Natural killer cell treated with Interleukin-12 subunit alpha and Interleukin-12 subunit beta and Interleukin-15 and Interleukin-18, amount 100 ng/mL, for 72 hours (primary cell): ENCODE measurements at places on chromosomes 13 and 19. TPM values are rescaled to one million over a fixed set of nuclear protein-coding genes. Genes with fewer than 3 reads are reported as not detected.
A peak's percentile ranks its signal among the peaks of the same experiment; 100 is the strongest.

- no peak overlapping the region for H3K27ac ChIP-seq
- no peak for DNase-seq
- no peaks in the 10 kb centered on the region for H3K4me1 ChIP-seq
- no peaks in the 10 kb centered on the region for H3K36me3 ChIP-seq
- H3K27me3 ChIP-seq: no peaks in the 10 kb centered on the region
These were observed 98.0 kb upstream of the SLC10A2 start for GRCh38 chr13:103164251-103164650.

The TTC9B gene
- not detected for total RNA-seq

- H3K4me3 ChIP-seq: peak overlapping the region; percentile 93
- DNase-seq: no peak
- H3K27me3 ChIP-seq: peaks cover 9% of the 10 kb centered on the region
- H3K36me3 ChIP-seq: peaks cover 9% of the 10 kb centered on the region
- peak overlapping the region; percentile 54 for H3K27ac ChIP-seq
These were observed 1.7 kb downstream of the DMWD start for GRCh38 chr19:45790942-45791341.

The MTUS2 gene
- not detected for total RNA-seq

- no peaks in the 10 kb centered on the region for H3K36me3 ChIP-seq
- no peak overlapping the region for H3K4me3 ChIP-seq
- H3K27me3 ChIP-seq: no peaks in the 10 kb centered on the region
- no peak overlapping the region for H3K27ac ChIP-seq
These were observed 7.5 kb downstream of the ELAVL1 start for GRCh38 chr19:7997809-7998480.

- DNase-seq: no peak
- H3K27me3 ChIP-seq: no peaks in the 10 kb centered on the region
- H3K4me1 ChIP-seq: peaks cover 30% of the 10 kb centered on the region
These were observed 59.1 kb upstream of the TEX29 start for GRCh38 chr13:111261326-111261725.

The KCNJ14 gene
- 2.1 TPM for total RNA-seq

- H3K36me3 ChIP-seq: peaks cover 16% of the 10 kb centered on the region
- no peaks in the 10 kb centered on the region for H3K27me3 ChIP-seq
- H3K27ac ChIP-seq: no peak overlapping the region
- H3K4me3 ChIP-seq: no peak overlapping the region
- no peak for DNase-seq
- H3K4me1 ChIP-seq: peaks cover 5% of the 10 kb centered on the region
These were observed 87.4 kb downstream of the ELF1 start for GRCh38 chr13:40931719-40932118.

DNA sequence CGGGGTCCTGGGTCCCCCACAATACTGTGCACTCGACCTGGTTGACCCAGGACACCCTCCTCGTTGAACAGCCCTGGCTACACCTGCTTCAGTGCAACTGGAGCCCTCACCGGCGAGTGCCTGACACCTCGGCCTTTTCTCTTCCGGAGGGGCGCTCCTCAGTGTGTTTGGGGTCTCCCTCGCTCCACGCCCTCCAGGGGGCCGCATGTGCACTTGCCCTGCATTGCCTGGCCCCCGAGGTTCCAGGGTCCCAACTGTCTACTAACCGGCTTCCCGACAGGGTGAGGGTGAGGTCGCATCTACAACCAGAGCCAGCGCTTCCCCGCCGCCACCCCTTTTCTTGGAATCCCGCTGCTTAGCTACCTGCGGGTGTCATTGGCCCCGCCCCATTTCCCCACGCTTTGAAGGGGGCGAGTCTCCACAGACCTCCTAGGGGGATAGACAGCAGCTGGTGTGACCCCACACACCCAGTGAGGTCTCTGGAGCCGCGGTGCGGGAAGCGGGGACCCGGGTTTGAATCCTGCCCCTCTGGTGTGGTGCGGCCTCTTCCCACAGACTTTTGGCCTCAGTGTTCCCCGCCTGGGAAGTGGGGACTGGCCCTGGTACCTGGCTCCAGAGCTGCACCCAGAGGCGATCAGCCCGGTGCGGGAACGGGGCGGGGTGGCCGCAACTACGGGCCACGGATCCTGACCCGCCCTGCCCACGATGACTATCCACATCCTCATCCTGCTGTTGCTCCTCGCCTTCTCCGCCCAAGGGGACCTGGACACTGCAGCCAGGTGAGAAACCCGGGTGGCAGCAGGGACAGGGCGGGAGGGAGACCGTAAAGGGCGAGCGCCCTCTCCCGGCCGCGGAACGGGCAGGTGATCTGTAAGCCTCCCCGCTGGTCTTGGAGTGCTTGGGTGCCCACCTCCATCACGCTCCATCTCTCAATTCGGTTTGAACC is at the start of gene ADM5:
Gene ADM5 (plus strand): TSS at position 462 of the 946 bp plus-strand sequence. CDS start 244 bp downstream, at position 706.
- no peak for DNase-seq
- H3K27me3 ChIP-seq: peaks cover 11% of the 10 kb centered on the region
- H3K36me3 ChIP-seq: peaks cover 8% of the 10 kb centered on the region
- peaks cover 20% of the 10 kb centered on the region for H3K4me1 ChIP-seq

DNA sequence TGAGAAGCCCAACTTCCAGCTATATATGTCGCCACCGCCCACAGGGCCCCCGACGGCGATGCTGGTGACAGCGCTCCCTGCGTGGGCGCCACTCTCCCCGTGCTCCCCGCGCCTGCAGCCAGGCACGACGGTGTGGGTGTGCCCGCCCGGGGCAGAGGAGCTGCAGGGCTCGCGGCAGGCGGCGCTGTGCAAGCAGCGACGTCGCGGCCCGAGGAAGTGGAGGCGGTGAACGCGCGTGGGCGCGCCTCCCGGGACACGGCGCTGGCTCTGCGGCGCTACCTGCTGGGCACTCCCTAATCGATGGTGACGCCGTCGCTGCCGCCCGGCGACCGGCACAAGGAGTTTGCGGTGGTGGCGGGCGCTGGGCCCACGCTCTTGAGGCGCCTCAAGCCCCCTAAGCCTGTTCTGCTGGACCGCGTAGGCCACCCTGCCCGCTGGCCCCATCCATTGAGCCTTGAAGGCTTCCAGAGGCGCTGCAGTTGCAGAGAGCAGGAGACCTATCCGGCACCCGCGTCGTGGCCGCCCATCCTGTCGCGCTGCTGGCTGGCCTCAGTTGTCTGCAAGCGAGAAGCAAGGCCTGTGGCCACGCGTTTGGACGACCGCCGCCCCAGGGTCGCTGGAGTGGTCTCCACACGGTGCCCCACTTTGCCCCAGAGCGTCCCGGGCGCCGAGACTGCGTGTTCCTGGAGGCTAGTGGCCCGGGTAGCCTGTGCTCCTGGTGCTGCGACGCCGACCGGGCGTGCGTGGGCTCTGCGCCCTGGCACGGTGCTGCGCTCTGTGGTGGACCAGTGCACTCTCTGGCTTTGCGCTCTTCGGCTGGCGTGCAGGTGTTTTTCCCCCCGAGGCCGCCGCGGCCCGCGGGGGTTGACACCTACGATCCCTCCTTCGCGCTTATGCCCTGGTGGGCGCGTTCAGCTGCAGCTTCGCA is 23.1 kb downstream of the LRFN3 start:
- H3K27ac ChIP-seq: no peak overlapping the region
- no peaks in the 10 kb centered on the region for H3K36me3 ChIP-seq
- DNase-seq: peak; percentile 83

DNA sequence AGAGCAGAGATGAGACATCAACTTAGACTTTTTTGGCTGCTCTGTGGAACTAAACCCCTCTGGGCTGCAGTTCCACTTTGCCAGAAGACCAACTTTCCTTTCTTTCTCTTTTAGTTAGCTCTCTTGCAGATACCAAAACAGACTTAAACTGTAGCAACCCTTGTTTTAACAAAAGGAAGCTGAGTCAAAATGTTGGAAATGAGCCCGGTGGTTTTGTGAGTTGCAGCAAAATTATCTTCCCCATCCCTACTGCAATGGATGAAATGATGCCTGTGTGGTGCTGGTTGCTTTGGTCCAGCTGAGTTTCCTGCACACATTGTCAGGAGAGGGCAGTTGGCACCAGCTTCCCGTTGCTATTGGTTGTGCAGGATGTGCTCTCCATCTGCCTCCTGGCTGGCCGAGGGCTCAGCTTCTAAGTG is 115.3 kb downstream of the LRCH1 start:
- H3K4me3 ChIP-seq: peak overlapping the region; percentile 85
- peak overlapping the region; percentile 97 for H3K27ac ChIP-seq
- no peak for DNase-seq
- H3K27me3 ChIP-seq: no peaks in the 10 kb centered on the region
- peaks cover 57% of the 10 kb centered on the region for H3K4me1 ChIP-seq

DNA sequence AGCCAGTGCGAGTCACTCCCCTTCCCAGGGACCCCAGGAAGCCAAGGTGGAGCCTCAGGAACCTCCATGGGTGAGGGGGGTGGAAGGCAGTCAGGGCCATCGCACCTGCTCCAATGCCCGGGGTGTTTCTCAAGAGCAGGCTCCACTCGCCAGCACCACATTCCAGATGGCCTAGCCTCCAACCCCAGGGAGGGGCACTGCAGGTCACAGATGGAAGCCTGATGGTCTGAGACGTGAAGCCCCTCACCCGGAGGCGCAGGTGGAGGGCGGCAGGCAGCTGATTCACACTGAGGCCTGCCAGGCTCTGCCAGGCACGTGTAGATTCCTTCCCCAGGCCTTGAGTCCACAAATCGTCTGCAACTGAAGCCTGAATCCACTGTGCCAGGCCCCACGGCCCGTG is 23.0 kb upstream of the ISYNA1 start:
- no peak overlapping the region for H3K4me3 ChIP-seq
- H3K36me3 ChIP-seq: no peaks in the 10 kb centered on the region
- no peaks in the 10 kb centered on the region for H3K27me3 ChIP-seq
- peaks cover 6% of the 10 kb centered on the region for H3K4me1 ChIP-seq
- DNase-seq: no peak

DNA sequence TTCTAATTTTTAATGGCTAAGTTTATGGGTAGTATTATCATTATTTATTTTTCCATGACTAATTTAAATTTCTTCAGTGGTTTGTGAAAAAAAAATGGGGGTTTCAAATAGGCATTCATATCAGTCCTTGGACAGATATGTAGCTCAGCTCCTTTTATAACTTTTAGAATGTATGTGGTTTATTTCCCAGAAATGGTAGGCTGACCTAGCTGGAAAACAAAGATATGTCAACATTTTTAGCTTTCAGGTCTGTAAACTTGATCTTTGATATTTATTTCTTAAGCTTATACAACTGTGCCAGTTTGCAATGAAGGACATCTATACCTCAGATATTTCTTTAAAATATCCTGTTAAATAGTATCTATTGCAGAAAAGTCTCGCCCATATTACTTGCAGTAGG is 1815.5 kb downstream of the SLITRK5 start:
- no peaks in the 10 kb centered on the region for H3K36me3 ChIP-seq
- no peak overlapping the region for H3K27ac ChIP-seq
- DNase-seq: no peak
- H3K4me1 ChIP-seq: no peaks in the 10 kb centered on the region
- no peaks in the 10 kb centered on the region for H3K27me3 ChIP-seq
- H3K4me3 ChIP-seq: no peak overlapping the region

The BEST2 gene
- not detected for total RNA-seq

The SIGLEC10 gene
- 1.5 TPM for total RNA-seq

DNA sequence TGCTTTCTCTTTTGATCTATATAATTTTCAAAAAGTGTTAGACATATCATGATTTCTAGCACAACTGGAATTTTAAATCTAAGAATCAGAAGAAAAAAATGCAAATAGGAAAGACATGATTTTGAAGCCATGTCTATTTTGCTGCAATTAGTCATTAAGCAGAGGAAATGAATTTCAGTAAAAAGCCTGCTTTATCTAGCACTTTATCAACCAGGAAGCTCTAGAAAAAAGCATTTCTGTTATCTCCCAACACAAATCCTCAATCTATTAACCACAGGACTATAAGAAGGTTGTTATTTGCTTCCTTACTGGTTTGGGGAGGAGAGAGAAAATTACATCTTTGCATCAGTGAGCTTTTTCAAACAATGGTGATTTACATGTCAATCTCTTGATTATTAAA is 716.7 kb downstream of the DIAPH3 start:
- H3K4me3 ChIP-seq: no peak overlapping the region
- DNase-seq: no peak
- no peaks in the 10 kb centered on the region for H3K36me3 ChIP-seq

DNA sequence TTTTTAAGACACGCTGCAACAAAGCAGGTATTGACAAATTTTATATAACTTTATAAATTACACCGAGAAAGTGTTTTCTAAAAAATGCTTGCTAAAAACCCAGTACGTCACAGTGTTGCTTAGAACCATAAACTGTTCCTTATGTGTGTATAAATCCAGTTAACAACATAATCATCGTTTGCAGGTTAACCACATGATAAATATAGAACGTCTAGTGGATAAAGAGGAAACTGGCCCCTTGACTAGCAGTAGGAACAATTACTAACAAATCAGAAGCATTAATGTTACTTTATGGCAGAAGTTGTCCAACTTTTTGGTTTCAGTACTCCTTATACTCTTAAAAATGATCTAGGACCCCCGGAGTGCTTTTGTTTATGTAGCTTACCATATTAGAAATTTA is 1.2 kb downstream of the BRCA2 start:
- no peaks in the 10 kb centered on the region for H3K27me3 ChIP-seq
- H3K4me1 ChIP-seq: peaks cover 27% of the 10 kb centered on the region
- H3K36me3 ChIP-seq: no peaks in the 10 kb centered on the region
- H3K27ac ChIP-seq: peak overlapping the region; percentile 100
- H3K4me3 ChIP-seq: peak overlapping the region; percentile 97
- no peak for DNase-seq

The CDADC1 gene
- 14.9 TPM for total RNA-seq

DNA sequence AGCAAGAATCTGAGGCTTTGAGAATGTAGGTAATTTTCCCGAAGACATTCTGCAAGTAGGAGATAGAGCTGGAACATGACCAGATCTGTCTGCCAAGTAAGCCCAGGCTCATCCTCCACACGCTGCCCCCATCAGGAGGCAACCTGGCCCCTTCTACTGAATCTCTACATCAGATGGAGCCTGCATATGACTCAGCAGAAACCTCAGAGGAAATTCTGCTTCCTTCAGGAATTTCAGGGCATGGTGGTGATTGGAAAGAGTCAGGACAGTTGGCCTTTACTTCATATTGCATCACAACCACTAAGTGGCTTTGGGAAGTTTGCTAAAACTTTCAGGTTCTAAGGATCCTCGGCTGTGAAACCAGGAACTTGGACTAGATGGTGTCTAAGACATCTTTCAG is 85.2 kb downstream of the LRRC63 start:
- peaks cover 56% of the 10 kb centered on the region for H3K4me1 ChIP-seq
- DNase-seq: no peak
- no peaks in the 10 kb centered on the region for H3K27me3 ChIP-seq
- peaks cover 4% of the 10 kb centered on the region for H3K36me3 ChIP-seq
- H3K27ac ChIP-seq: peak overlapping the region; percentile 83

The SPART gene
- 38.9 TPM for total RNA-seq

DNA sequence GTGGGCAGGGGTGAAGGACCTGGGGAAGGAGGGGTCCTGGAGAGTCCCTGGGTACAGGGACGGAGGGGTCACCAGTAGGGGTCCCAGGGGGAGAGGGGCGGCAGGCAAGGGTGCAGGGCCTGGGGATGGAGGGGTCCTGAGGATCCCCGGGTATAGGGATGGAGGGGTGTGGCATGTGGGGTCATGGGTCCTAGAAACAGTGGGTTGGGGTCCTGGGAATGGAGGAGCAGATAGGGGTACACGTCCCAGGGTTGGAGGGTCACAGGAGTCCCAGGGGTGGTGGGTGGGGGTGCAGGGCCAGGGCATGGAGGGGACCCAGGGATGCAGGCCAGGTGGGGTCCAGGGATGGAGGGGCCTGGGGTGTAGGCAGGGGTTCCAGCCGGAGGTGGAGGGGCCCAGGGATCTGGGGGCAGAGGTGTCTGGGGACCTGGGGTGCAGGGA is 1.4 kb downstream of the BTBD2 start:
- no peaks in the 10 kb centered on the region for H3K27me3 ChIP-seq
- peaks cover 7% of the 10 kb centered on the region for H3K4me1 ChIP-seq
- no peak overlapping the region for H3K27ac ChIP-seq
- no peak for DNase-seq
